G401 (cell line): ENCODE measurements at places on chromosomes 16 and 17.
A peak's percentile ranks its signal among the peaks of the same experiment; 100 is the strongest.

- no peak for DNase-seq
Observed at GRCh38 chr17:64145375-64145750, 15.4 kb upstream of the ERN1 start.

- no peak for DNase-seq
Observed at GRCh38 chr16:68309799-68310198, 947 bp downstream of the SLC7A6OS start.

DNA sequence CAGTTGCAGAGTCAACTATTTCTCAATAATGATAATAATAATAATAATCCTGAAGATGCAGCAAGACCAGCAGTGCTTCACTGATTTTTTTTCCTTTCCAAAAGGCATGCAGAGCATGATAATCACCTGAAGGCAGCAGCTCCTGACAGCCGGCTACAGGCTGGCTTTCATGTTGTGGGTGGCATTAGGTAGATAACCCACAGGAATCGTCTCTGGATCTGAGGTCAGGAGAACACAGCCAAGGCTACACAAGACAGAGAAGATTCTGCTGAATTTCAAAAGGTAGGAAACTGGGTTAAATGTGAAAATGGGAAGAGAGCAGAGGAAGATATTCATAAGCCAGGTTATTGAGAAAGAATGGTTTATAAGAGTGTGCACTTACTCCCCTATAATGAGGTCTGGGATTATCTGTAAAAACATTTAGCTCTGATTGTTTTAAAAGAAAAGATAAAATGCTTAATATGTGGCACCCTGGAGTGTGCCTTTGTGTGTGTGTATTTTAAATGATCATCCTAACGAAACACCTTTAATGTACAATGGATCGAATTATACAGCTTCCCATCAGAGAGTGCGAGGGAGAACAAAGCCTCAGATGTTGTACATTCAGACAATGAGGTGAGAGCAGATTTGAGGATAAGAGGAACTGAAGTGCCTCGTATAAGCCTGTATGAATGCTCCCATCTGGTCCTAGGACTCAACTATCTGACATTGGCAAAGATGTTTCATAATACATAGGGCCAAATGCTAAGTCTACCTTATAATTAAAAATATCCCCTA, 273.1 kb downstream of the PHKB start:
- DNase-seq, result no peak

DNA sequence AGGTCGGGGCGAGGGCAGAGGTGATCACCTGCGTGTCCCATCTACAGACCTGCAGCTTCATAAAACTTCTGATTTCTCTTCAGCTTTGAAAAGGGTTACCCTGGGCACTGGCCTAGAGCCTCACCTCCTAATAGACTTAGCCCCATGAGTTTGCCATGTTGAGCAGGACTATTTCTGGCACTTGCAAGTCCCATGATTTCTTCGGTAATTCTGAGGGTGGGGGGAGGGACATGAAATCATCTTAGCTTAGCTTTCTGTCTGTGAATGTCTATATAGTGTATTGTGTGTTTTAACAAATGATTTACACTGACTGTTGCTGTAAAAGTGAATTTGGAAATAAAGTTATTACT, 28.9 kb downstream of the STH start:
- no peak for DNase-seq

- no peak for DNase-seq
Observed at GRCh38 chr16:86363836-86364618, 146.3 kb upstream of the FOXF1 start.

DNA sequence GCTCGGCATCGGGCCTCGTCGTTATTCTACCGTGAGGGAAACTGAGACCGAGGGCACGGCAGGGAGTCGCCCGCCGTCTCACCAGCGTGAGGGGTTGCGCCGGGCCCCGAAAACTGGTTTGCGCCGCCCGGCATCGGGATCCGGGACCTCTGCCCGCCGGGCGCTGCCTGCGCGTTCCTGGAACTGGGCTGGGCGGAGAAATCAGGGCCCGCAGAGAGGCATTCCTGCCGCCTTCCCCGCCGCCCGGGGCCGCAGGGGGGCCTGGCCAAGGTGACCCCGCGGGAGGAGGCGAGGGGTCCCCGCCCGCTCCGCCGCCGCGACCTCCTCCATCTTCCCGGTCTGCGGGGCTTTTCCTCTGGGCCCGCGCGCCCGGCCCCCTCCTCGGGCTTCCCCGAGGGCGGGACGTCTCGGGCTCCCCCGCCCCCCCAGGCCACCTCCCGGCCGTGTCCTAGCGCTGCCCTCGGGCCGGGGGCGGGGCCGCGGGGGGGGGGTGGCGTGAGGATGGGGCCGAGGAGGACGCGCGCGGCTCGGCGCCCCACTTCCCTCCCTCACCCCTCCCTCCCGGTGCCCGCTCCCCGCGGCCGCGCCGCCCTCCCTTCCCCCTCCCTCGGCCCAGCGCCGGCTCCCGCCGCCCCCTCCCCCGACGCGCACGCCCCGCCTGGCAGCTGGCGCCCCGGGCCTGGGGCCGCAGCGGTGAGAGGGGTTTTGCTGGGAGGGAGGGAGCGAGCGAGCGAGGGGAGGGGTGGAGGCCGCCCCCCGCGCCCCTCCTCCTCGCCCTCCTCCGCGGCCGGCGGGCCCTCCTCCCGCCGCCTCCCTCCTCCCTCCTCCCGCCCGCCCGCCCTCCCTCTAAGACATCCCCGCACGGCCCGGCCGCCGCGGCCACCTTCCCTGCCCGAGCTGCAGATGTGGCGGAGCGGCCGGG, at the start of gene GLIS2:
GLIS2 (plus strand) TSS at position 882 of the 922 bp plus-strand sequence. CDS start 16,214 bp downstream, outside the sequence.
- DNase-seq, result peak; percentile 72
